NCI-H69 (cell line): ENCODE measurements at places on chromosomes 1 and 21.
A peak's percentile ranks its signal among the peaks of the same experiment; 100 is the strongest.

DNA sequence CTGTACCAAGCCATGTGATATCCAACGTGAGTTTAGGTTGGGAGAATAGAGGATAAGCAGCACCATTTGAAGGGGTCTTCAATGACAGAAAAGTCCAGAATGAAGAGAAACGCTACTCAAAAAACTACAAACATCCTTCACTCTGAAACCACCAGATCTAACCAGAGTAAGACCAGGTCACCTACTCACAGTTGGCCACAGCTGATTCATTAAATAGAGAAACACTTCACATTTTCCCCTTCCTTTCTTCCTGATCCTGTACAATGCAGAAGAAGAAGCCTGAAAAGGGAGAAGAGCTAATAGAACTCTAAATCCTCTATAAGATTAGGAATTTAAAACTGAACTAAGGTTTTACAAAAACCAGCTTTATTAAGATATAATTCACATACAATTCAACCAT, 19.4 kb upstream of the SETDB1 start:
- DNase-seq, result no peak

DNA sequence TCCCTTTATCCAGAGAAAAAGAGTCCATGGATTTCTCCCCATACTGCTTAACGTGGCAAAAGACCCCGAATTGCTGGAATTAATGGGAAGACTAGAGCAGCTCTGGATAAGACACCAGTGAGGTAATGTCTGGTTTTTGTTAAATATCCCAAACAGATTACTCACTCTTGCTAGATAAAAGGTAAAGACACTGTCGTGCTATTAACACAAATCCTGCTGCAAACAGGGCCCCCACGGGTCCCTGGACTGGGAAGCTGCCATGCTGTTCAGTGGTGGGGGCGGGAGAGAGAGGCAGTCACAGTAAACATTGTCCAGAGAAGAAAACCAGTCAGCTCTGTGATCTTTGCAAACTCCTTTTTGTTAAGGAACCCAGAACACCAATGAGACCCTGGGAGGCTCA, 15.2 kb upstream of the SRP9 start:
- DNase-seq, result peak; percentile 50

DNA sequence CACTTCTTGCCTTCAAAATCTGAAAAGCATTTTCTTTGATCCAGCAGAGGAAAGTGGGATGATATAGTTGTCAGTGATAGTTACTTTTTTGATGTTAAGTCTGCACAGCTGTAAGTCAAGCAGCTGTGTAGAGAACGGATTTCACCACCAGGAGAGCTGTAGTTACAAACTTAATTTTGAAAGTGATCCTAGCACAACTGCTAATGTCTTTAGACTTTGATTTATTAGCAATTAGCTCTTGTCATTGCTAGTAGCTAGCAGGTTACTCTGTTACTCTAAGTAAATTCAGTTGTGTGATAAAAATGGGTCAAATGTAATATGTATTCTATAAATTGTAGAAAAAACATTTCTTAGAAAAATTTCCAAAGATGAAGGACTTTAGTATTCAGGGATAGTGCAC, 46.0 kb downstream of the ALG6 start:
- no peak for DNase-seq

DNA sequence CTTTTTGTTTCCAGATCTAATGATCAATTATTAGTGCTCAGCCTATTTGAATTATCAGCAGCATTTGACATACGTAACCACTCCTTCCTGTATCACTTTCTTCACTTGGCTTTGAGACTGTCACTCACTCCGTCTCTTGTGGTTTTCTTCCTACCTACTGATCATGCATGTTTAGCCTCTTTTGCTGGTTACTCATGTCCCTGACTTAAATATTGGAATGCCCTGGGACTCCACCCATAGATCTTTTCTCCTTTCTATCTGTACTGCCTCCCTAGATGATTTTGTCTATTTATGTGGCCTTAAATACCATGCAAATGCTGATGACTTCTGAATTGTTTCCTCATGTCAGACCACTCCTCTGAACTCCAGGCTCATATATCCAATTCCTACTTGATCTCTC, 57.7 kb upstream of the PDE4B start:
- DNase-seq, result no peak

- no peak for DNase-seq
Observed at GRCh38 chr1:42768172-42768571, 1.1 kb downstream of the C1orf50 start.

DNA sequence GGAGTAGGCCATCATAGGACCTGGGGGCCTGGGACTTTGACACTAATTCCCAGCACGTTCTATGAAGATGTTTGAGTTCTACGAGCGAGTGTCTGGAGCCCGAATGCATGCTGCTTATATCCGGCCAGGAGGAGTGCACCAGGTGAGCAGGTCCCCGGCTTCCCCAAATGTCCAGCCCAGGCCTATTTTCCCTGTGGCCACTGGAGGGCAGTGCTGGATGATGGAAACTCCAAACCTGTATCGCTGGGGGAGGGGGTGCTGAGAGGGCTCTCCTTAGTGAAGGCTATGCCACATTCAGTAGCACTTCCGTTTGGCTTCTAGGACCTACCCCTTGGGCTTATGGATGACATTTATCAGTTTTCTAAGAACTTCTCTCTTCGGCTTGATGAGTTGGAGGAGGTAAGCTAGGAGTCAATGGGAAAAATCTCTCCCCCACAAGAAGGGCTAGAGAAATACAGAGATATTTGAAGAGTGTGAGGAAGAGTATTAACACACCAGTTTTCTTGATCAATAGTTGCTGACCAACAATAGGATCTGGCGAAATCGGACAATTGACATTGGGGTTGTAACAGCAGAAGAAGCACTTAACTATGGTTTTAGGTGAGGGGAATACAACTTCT, 5.2 kb upstream of the FCER1G start:
- DNase-seq, result peak; percentile 82

GRCh38 chr1:186155594-186155993, 219.5 kb downstream of the TPR start:
- peak; percentile 74 for DNase-seq

GRCh38 chr21:32257962-32258785, 20.7 kb downstream of the MIS18A start:
- DNase-seq, result peak; percentile 92

GRCh38 chr1:4369335-4369734, 285.1 kb upstream of the AJAP1 start:
- no peak for DNase-seq

GRCh38 chr1:43668956-43669355, 19.0 kb downstream of the KDM4A start:
- DNase-seq, result no peak

DNA sequence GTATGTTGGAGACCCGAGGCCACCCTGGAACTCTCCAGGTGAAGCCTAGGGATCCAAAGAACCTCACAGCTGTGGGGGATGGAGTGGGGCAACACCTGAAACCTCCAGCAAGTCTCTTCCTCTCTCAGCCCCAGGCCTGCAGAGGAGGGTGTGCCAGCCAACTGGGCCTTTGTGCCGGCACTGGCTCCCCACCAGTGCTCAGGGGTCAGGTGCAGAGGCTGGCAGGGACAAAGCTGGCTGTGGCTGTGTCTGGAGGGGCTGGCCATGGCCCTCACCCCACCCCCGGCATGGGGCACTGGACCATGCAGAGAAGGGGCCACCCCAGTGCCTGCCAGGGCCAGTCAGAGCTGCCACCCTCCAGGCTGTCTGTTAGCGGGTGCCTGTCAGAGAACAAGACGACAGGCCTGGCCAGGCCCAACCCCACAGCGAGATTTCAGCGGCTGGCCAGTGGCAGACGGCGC, 3.9 kb downstream of the COL18A1 start:
- no peak for DNase-seq

DNA sequence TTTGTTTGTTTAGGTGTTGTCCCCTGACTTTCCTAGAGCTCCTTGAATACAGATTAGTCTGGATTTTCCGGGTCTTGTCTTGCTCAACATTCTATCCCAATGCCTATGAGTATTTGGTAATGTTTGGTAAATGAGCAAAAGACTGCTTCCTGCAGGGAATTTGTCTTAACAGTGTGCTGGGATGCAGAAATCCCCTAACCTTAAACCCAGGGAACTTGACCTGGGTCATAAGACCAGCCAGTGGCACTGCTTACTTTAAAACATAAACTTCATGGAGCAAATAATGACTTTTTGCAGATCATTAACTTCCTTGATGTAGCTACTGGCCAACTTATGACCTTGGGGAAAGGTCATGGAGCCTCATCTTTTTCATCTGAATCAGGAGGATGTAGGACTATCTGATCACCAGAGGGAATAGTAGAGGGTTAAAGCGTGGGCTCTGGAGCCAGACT, 27.2 kb downstream of the TCEANC2 start:
- no peak for DNase-seq

- peak; percentile 31 for DNase-seq
Observed at GRCh38 chr1:89527750-89528381, 3.2 kb downstream of the LRRC8B start.

- DNase-seq, result no peak
Observed at GRCh38 chr1:76840278-76840677, 27.0 kb upstream of the ST6GALNAC5 start.

DNA sequence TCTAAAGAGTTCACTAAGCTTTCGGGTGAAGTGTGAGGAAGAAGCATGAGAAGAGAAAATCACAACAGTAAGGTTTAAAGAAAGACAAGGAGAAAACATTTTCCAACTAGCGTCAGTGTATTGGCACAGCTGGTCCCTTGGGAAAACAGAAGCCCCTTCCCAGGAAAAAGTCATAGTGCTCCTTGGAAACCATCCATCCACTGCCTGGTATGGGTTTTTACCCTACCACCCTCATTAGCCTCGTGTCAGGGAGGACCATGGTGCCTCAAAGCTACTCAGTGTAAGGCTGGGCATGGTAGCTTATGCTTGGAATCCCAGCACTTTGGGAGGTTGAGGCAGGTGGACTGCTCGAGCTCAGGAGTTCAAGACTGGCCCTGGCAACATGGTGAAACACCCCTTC, 12.7 kb downstream of the AADACL4 start:
- no peak for DNase-seq

DNA sequence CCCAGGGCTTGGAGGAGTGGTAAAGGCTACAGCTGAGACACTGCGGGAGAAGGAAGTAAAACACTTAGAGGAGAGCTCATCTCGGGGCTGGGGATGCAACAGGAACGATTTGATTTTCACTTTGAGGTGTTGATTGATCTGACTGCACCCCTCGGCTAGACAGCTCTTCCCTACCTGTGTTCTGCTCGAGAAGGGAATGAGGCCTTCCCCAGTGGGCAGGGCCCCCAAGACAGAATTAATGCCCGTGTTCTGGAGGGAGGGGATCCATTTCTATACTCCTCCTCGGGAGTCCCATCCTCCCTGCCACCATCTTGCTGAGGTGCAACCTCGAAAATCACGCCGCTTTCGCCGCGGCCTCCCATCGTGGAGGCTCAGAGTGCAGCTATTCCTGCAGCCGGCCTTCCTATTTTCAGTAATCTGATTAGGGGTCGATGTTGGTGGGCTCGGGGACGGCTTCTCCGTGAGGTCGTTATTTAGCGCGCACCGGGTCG, 2.4 kb downstream of the ATP2B4 start:
- DNase-seq, result peak; percentile 67

DNA sequence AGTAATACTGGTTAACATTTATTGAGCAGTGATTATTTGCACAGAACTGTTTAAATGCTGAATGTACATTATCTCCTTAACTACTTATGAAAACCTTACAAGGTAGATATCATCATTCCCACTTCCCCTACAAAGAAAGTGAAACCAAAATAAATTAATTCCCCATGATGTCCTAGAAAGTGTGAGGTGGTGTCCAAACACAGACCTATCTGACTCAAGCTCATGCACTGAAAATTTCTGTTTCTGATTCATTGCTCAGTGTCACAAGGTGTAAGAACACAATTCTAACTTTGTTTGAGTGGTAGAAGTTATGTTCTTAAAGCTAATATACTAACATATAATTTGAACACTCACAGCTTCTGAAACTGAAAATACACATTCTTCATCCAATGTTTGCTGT, 178.7 kb downstream of the MRPL39 start:
- DNase-seq, result no peak

GRCh38 chr21:31798842-31799704, 67.2 kb upstream of the SCAF4 start:
- no peak for DNase-seq

DNA sequence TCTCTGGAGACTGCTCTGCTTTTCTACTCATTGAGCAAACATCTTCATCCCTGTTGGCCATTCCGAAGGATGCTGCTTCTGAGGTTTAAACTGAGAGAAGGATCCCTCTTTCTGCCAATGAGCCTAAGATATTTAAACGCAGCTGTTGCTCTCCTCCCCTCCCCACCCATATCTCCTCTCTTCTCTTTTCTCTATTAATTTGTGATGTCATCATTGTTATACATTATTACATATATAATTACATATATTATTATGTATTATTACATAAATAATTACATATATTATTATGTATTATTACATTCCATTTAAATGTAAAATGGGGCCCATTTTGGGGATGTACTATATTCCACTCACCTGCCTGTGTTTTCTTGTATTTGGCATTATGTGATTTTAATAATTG, 82.7 kb upstream of the JUN start:
- DNase-seq, result no peak

- no peak for DNase-seq
Observed at GRCh38 chr1:7898962-7899361, 41.7 kb downstream of the TNFRSF9 start.

DNA sequence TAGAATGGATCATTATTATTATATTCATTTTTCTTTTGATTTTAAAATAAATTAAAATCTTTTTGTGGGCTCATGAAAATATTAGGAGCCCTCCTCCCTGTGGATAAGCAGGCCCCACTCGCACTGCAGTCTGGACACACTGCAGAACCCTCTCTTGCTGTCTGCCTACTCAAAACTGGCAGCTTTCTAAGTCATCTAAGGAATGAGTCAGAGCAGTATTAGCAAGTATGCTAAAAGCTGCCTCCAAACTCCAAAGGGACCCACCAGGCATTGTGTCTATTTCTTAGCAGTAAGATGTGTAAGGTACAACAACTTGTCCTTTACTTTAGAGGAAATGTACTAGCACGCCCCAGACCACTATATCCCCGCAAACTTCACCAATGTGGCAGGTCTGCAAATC, 108.8 kb downstream of the SYF2 start:
- DNase-seq, result no peak

DNA sequence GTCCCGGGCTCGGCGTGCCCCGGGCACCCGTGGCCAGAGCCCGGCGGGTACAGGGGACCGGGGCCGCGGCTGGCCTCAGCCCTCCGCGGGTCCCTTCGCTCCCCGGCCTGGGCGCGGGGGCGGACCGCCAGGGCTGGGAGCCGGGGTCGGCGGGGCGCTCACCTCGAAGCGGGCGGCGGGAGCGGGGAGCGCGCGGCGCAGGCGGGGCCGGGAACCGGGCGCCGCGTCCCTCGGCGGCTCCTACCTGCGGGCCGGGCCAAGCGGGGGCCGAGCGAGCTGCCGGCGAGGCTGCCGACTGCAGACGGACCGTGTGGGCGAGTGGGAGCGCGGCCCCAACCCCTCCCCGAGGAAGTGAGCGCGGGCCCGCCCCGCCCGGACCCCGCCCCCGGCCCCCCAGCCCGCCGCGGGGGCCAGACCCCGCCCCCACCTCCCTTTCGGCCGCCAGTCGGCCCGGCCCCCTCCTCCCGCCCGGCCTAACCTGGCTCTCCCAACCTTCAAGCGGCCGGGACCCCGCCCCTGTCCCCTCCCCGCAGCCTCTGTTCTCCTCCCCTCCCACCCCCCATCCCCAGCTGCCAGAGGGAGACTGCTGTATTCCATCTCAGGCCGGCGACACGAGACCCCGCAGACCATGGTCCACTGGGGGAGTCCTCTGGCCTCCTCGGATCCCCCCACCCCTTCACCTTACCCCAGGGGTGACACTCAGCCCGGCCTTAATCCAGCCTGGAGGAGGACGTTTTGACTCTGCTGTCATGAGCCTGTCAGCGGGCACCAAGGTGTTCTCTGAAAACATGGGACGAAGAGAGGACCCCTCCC, at the start of gene FHL3:
Gene FHL3 (minus strand): TSS at position 320 of the 813 bp plus-strand sequence. CDS start 6,102 bp downstream, outside the sequence.
- DNase-seq, result peak; percentile 67
